ENCODE measurements at places on chromosomes 6 and 20.
A peak's percentile ranks its signal among the peaks of the same experiment; 100 is the strongest.

- DNase-seq: no peak
These were observed 6.4 kb downstream of the TPMT start for GRCh38 chr6:18148304-18149025.

DNA sequence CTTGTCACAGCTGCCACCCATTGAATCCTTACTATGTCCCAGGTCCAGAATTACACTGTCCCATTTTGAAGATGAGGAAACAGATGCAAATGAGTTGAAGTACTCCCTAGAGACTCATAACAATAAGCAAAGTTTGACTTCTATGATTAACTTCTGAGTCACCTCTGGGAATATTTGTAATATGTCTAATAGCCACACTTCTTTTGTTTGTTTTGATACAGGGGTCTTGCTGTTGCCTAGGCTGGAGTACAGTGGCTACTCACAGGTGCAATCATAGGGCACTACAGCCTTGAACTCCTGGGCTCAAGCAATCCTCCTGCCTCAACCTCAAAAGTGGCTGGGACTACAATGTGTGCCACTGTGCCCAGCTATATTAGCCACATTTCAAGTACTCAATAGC, 11.4 kb upstream of the SOX12 start:
- DNase-seq: no peak

GRCh38 chr20:32312718-32313424, 35.4 kb downstream of the KIF3B start:
- no peak for DNase-seq

- no peak for DNase-seq
These were observed 214.0 kb upstream of the CEP162 start for GRCh38 chr6:84441456-84441855.

DNA sequence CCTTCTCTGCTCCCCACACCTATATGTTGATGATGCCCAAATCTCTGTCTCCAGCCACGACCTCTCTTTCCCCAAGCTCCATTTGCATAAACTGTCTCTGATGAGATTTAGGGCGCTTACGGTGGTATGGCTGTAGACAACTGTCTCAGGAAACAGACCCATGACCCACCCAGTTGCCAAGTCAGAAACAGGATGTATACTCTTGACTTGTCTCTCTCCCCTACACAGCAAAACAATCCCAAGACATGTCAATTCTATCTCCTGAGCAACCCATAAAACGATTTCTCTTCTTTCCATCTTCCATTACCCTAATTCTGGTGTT, 13.9 kb downstream of the GNL1 start:
- DNase-seq: no peak

DNA sequence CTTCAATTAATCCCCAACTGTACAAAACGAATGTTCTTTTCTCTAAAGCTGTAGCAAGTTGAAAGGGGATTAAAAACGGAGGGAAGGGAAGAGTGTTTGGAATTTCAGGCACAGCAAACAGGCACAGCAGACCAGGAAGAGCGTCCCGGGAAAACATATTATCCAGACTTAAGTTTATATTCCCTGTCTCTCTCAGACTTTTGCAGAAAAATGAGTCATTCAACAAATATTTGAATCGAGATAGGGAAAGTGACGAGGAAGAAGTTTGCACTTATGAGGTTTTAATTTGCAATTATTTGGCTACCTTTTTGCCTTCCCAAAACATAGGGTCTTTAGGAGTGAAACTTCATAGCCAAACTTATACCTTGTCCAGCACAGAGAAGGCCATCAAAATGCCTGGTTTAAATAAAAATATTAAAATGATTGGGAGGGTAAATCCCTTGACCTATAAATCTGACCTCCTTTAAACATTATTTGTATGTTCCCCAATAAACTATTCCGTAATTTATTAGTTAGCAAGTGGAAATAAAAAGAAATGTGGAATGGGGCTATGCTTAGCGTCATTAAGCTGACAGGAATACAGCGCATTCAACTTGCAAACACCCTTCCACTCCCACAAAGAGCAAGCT, 16.0 kb downstream of the HFE start:
- DNase-seq: no peak

- no peak for DNase-seq
These were observed 34.3 kb downstream of the SDHAF4 start for GRCh38 chr6:70601014-70601413.

GRCh38 chr6:40713002-40713719, 126.0 kb upstream of the LRFN2 start:
- no peak for DNase-seq

DNA sequence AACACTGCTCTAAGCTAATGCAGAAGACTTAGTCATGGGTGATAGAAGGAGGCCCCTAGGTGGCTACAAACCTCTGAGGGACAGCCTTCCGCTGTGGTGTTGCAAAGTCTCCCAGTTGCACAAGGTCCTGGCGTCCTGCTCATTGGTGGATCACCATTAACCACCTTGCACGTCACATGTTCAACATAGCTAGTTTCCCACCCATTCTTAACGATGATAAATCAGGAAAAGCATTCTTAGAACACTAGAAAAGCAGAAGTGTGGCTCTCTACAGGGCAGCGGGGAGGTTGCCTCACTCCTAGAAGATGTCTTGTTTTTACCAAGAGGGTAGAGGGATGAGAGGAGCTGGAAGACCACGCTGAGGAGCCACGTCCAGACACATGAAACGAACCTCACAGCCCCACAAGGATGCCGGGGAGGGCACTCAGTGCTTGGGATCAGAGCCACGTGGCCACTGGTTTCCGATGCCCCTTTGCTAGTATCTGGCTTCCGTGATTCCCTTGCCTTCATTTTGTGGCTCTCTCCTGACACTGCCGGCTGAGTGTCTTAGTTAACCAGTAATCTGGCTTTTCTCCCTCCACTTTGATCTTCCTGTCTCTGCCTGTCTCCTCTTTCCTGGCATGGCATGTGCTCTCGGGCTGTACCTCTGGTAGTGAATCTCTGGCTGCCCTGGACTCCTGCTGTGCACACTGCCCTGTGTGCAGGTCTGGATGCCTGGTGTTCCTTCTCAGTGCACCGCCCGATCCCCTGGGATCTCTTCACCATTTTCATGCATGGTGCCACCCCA, 91.4 kb upstream of the NEDD9 start:
- peak; percentile 95 for DNase-seq

DNA sequence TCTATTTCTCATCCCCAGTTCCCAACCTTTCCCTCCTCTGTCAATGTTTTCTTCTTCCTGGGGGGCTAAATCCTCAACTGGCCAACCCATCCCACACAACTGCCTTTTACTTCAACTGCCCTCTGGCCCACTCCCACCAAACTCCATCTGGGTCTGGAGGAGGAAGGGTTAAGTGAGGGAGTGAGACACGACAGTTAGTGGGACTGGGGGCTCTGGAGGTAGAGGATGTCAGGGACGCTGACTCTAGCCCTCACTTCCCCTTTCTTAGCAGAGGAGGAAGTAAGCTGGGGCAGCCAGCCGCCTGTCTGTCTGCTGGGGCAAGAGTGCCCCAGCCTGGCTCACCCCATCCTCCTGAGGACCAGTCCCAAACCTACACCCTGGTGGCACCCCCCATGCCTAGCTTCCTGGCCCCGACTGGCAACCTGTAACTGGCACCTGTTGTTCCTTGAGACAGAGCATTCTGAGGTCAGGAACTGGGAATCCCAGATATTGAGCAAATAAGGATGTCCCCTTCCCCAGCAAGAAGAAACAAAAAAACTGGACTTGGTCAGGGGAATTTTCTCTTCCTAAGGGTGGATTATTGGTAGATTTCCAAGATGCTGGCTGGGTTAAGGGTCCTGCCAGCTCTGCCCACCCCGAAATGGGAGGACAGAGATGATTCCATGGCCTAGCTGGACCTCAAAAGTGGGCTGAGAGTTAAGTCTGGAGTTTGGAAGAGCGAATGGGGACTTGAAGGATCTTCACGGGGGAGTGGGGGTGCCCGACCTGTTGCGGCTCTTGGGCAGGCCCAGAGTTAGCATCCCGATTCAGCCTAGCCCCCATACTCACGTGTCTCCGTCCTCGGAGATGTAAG, 971 bp downstream of the NFKBIE start:
- DNase-seq: peak; percentile 91

DNA sequence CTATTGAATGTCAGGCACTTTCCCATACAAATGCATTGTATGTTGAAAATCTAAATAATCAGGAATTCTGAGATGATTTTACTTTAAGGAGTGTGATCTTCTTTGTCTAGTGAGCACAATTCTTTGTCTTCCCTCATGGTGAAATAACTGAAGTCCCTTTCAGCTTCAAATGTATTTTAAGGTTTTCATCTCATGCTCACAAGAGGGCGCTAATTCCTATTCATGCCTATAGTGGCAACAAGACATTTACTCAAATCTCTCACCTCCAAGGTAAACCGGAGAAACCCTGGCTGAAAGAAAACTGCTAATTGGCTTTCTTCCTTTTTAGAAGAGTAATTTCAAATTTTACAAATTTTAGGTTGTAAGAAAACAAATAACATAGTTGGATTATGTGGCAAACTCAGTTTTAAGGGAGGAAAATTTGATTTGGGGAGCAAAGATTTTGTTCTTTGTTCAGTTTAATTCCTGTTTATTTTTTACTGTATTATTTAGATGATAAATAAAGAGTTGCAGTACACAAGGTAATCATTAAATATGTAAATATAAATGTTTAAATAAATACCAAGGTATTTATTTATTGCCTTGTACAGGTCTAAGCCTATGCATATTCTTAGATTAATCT, 69.1 kb downstream of the SLC35F1 start:
- peak; percentile 68 for DNase-seq

- DNase-seq: no peak
These were observed 26.8 kb downstream of the EYS start for GRCh38 chr6:65680232-65680631.

- no peak for DNase-seq
These were observed 70.9 kb downstream of the IBTK start for GRCh38 chr6:82176616-82177015.

- no peak for DNase-seq
These were observed 55.6 kb downstream of the PTPRK start for GRCh38 chr6:128464790-128465189.

DNA sequence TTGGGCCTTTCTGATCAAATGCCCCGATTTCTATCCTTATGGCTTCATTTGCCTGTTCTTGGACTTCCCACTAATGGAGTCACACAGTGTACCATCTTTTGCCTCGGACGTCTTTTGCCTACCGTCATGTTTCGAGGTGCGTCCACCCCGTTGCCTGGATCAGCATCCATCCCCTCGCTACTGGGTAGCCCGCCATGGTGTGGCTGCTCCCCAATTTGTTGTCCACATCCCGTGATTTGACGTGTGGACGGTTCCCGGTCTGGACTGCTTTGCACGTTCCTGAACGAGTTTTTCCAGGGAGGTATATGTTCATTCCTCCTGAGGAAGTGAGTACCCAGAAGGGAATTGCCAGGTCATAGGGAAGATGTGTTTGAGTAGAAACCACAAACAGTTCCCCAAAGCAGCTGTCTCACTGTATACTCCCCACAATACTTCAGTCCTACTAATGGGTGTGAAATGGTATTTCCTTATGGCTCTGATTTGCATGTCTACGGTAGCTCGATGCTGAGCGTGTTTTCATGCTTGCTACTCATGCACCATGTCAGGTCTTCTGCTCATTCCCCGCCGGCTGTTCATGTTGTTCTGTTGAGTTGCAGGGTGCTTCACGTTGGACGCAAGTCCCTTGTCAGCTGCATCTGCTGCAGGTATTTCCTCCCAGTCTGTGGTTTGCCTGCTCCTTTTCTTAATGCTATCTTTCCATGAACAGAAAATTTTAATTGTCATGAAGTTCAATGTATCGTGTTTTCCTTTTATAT, 86.8 kb upstream of the AFDN start:
- DNase-seq: no peak

GRCh38 chr20:60313191-60313590, 355.0 kb downstream of the CDH26 start:
- DNase-seq: no peak

- no peak for DNase-seq
These were observed 951 bp upstream of the TRIM31 start for GRCh38 chr6:30113841-30114240.

GRCh38 chr6:14209000-14209399, 91.4 kb downstream of the CD83 start:
- DNase-seq: no peak

GRCh38 chr20:23449421-23449820, 3.3 kb downstream of the CST11 start:
- peak; percentile 54 for DNase-seq

DNA sequence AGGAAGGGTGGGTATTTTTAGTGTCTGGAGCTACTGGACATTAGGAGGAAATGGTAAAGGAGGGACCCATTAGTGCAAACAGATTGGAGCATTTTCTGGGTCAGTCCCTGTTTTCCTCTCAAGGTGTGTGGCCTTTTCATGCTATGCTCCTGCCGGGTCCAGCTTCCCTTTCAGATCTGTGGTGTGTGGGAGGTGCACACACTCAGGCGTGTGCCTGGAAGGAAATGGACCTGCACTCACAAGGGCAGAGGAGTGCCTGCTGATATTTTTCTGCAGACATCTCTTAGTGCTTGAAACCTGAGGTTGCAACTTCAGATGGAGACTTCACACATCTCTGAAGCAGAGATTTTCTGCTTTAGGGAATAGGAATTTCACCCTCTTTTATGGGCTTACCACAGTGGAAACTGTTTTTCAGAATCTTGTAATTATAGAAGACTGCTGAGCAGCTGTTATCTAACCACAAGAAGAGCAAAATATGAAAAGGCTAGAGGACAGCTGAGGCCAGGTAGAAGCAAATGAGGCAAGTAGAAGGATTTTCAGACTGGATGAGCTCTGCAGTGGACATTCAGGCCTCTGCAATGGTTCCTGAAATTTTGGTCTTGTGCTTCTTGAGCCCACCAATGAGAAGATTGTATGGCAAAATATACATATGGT, 764.3 kb downstream of the QKI start:
- DNase-seq: no peak
